ENCODE measurements at places on chromosomes 7 and 10. TPM values are rescaled to one million over a fixed set of nuclear protein-coding genes. Genes with fewer than 3 reads are reported as not detected.

- DNase-seq, result no peak
Observed at GRCh38 chr10:62503872-62504271, 129.7 kb downstream of the ZNF365 start.

- DNase-seq, result peak; percentile 19
Observed at GRCh38 chr10:77248104-77248790, 389.4 kb downstream of the KCNMA1 start.

DNA sequence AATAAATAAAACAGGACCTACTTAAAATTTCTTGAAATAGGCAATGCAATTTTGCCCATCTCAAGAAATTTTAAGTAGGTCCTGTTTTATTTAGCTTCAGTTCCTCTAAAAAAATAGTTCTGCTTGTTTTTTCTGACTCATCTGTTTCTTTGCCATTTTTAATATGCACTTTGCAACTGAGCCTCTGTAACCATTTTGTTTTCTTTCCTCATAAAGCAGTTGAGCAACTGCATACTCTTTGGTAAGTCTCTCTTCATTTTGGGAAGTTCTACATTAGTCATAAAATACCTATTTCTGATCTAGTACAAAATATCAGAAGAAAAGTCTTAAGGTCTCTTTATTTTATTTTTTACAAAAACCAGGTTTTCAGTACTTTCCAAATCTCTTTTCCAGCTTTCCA, 18.0 kb downstream of the TAS2R40 start:
- DNase-seq, result no peak

- peak; percentile 31 for DNase-seq
Observed at GRCh38 chr10:132884691-132885271, 57.6 kb downstream of the CFAP46 start.

DNA sequence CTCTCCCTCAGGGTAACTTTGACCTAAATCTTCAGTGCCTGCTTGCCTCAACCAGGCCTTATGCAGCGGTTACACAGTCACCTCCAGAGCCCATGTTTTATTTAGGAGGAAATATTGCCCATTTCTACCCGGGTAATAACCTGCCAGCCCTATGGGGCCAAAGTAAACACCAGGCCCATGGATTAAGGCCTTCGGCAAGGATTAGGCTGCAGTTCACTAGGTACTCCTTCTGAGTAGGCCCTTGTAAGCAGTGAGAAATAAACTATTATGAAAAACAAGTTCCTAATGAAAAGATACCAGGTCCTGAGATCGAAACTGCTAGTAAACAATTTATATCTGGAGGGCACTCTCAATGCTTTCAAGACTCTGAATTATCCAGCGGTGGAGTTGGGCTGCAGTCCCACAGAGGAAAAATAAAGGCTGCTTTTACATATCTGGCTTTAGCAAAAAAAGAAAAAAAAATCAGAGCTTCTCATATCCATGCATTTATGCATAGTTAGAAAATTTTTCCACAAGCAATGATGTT, 3.7 kb upstream of the HOXA10 start:
- no peak for DNase-seq

GRCh38 chr10:42888504-42889095, 106.0 kb downstream of the BMS1 start:
- DNase-seq, result no peak

The CRHR2 gene
- not detected for total RNA-seq

DNA sequence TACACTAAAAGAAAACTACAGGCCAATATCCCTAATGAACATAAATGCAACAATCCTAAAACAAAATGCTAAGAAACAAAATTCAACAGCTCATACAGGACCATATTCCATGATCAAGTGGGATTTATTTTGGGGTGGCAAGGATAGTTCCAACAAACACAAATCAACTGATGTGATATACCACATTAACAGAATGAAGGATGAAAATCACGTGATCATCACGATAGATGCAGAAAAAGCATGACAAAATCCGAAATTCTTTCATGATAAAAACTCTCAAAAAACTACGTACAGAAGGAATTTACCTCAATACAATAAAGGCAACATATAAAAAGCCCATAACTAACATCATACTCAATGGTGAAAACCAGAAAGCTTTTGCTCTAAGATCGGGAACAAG, 124.0 kb downstream of the RELN start:
- DNase-seq, result no peak

The RRP12 gene
- 30.0 TPM for total RNA-seq

DNA sequence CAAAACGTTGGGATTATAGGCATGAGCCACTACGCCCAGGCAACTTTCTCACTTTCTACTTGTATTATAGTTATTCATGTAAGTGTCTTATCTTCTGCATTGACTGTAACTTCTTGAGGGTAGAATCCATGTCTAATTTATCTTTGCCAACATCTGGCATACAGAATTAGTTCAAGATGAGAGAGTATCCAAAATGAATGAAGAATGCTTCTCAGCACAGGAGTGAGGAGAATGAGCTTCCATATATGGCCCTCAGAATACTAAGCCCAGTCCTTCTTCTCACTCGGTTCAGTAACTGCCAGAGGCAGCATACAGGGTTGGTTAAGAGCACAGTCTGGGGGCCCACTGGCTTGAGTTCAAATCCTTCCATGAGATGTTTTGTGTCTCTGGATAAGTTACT, 75.0 kb upstream of the LRRC17 start:
- no peak for DNase-seq

DNA sequence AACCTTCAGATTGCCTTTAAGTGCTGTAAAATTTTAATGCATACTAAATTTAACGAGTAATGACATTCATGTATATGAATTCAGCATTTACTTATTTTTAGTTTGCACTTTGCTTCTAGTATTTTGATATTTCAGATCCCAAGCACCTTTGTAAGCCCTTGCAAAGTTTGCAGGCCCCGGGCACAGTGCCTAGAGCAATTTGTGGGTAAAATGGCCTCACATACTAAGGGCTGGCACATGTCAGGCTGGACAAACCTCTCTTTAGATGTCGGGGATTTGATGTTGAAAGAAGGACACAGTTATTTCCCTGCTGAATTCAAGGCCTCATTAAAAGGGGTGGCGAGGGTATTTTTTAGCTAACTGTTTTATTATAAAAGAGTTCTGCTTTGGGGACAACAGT, 270.3 kb upstream of the HABP2 start:
- DNase-seq, result no peak

The KLLN gene
- total RNA-seq, result 1.7 TPM

DNA sequence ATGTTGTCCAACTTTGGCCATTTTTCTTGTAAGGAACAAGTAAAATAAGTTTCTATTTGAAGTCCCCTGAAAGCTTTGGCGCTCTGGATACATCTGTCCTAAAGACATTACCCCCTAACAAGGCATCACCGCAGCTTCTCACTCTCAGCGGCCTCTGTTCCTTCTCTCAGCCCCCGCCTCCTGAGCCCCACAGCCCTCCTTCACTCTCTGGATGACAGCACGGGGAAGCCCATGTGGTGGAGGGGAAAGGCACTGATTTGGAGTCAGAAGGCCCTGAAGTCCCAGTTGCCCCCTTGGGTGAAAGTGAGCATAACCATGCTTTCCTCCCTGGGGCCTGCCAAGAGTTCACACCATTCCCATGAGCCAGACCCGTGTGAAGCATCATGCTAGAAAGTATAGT, 4.6 kb downstream of the H2BK1 start:
- DNase-seq, result no peak

The CABCOCO1 gene
- 2.3 TPM for total RNA-seq

The FAM237B gene
- not detected for total RNA-seq

GRCh38 chr10:15213461-15213861, 45.0 kb upstream of the NMT2 start:
- no peak for DNase-seq

- no peak for DNase-seq
Observed at GRCh38 chr7:139332697-139333359, 8.3 kb upstream of the FMC1 start.

The FAM180A gene
- 1.7 TPM for total RNA-seq

- peak; percentile 36 for DNase-seq
Observed at GRCh38 chr10:77037735-77038403, 599.7 kb downstream of the KCNMA1 start.

The OR2A5 gene
- not detected for total RNA-seq

DNA sequence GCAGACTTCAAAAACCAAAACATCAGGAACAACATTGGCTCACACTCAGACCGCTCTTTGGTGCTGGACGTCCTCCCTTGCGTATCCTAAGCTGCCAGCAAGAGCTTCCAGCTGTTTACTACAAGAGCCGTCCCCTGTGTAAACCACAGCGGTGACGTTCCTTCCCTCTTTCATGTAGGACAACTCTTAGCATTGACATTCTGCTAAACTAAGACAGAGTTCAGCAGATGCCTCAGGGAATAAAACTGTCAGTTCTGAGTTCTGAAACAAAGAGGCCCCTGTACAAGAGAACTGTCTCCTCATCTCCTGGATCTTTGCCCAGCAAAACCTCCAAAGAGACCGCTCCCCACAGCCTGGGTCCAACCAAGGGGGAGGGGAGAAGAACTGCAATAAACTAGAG, 57.8 kb upstream of the OPALIN start:
- no peak for DNase-seq

GRCh38 chr7:33753881-33754525, 151.3 kb upstream of the BMPER start:
- DNase-seq, result no peak

GRCh38 chr10:93784059-93784458, 26.3 kb downstream of the LGI1 start:
- DNase-seq, result no peak

- no peak for DNase-seq
Observed at GRCh38 chr10:24484771-24485170, 238.9 kb downstream of the ARHGAP21 start.

DNA sequence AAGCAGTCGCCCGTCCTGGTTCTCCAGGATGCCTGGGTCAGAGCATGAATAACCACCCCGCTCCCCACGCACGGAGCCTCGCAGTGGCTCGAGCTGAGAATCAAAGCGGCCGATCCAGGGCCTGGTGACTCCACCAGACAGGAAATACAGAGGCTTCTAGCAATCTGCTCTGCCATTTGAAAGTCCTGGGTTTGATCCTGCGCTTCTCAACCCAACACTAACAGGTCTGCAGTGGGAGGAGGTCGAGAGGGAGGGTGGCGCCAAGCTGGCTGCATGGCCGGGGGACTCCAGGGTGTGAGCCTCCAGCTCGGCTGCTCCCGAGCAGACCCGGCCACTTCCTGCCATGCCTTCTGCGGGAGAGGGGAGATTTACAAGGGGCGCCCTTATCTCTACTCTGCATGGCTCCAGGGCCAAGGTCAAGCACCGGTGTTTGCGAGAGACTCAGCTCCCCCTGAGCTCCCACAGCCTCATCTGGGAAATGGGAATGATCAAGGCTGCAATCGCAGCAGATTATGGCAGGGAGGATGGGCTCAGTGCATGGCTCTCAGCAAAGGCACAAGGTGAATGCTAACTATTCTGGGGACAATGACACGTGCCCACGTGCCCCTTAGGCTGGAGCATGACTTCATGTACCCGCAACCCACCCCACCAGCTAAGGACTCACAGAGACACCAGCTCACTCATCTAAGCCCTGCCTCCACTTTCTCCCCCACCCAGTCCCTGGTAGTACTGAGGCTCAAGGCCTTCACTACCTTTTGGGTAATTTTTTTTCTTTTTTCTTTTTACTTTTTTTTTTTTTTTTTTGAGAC, 73.9 kb upstream of the TNRC18 start:
- no peak for DNase-seq

DNA sequence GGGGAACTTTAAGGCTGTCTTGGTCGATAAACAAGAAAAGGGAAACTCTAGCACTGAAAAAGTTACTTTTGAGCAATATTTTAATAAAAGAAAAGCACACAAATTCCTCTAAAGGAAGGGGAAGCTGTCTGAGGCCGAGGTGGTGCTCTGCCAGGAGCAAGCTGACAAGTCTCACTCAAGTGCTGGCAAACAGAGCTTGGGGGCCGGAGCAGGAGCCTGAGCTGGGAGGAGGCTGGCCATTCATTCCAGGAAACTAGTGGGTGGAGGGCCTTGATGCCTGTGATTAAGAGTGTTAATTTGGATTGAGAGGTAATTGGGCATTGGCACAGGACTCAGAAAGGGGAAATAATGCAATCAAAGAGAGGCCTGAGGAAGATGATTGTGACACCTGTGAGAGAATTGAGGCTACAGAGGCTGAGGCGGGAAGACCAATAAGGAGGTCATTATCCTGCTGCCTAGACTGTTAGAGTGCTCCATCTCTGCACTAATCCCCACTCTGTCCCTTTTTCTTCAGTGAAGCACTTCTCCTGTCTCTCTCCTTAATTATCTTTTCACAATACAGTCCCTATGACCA, 154.9 kb upstream of the COL1A2 start:
- DNase-seq, result no peak

The ENO4 gene
- total RNA-seq, result 1.2 TPM

The OR9A2 gene
- total RNA-seq, result not detected

DNA sequence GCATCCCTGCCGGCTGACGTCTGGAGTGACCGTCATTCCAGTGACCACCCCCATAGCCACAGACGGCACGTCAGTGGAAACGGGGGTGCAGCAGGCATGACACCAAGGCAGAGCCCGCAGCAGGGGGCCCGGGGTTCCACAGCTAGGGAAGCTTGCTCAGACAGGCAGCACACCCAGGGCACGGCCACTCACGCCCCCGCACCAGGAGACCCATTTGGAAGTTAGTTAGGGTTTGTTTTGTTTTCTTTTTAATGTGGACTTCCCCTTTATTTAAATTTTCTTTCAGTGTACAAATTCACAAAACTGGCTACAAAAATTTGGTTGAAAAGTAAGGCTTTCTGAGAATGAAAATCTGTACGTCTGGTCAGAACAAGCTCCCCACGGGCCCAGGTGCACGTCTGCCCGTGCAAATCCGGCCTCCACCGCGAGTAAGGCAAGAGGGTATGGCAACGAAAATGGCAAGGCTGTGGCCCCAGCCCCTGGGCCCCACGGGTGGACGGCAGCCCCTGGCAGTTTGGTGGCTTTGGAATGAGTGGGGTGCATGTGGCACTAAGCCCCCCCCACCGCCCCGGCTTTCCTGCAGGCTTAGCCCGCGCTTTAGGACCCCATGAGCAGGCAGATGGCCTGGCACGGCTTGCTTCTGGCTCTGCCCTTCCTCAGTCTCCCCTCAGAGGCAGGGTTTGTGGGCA, 124.2 kb downstream of the FAM53B start:
- DNase-seq, result no peak

DNA sequence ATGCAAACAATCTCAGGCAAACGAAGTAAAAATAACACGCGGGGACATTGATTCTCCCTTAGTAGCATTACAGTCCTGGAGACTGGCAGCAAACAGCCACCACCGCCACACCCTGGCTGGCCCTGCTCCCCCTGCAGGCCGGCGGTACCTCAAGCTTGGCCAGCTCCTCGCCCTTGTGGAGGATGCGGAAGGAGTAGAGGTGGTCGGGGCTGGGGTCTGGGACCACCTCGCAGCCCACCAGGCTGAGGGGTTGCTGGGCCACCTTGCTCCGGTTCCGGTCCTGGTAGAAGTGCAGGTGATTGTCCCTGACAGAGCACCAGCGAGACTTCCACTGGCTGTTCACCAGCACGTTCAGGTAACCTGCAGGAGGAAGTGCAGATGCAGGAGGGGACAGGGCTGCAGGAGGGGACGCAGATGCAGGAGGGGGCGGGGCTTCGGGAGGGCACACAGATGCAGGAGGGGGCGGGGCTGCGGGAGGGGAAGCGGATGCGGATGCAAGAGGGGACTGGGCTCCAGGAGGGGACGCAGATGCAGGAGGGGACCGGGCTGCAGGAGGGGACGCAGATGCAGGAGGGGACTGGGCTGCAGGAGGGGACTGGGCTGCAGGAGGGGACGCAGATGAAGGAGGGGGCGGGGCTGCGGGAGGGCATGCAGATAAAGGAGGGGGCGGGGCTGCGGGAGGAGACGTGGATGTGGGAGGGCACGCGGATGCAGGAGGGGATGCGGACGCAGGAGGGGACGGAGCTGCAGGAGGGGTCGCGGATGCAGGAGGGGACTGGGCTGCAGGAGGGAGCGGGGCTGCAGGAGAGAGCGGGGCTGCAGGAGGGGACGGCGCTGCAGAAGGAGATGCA, 65.7 kb downstream of the VWA2 start:
- peak; percentile 86 for DNase-seq
